ENCODE measurements at places on chromosomes 2 and 18. TPM values are rescaled to one million over a fixed set of nuclear protein-coding genes. Genes with fewer than 3 reads are reported as not detected.

Gene SCN2A
- 2.6 TPM for polyA plus RNA-seq

DNA sequence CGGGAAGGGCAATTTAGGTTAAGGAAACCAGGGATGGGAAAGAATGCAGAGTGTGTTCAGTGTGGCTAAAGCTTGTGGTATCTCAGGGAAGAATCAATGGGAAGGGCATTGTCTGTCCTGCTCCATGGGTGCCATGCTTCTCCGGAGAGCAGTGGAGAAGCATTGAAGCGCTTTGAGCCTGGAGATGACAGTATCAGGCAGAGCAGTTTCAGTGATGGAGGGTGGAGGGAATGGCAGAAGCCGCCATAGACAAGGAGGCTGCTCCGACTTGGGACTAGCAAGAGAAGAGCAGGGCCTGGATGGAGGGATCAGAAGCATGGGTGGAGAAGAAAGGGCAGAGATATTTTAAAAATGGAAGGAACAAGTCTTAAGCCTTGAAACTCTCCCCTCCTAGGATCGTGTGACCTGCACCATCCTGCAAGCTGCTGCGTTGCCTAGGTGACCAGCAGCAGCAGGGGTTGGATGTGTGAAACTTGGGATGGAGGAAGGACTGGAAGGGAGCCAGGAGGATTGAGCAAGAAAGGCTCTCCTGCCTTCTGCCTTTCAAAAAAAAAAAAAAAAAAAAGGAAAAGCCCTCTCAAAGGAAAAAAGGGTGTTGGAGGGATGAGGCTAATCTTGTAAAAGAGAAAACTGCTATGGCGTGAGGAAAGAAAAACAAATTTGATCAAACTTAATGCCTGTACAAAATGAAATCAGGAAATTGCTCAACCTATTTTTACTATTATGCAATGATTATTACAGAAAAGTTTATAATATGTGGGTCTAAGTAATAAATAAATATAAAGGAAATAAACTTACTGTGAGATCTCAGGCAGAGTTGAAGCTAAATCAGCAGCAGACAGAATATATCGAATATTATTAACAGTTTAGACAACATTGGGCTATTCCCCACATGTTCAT is 493.8 kb upstream of the NRP2 start:
- DNase-seq: no peak

DNA sequence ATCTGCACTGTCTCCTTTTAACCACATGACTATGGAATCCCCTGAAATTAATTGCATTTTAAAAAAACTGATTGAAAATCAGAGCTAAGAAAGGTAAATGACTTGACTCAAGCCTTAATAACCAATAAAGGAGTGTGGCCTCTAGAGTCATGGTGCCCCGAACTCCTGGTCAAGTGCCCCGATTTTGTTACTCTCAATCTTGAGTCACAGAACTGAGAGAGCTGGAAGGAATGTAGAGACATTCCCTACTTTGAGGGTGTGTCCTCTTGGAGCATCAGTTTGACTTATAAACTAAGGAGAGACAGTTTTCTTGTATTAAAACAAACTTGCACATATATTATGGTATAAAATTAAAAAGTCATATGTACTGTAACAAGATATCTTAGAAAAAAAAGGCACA is 2.4 kb downstream of the WDR43 start:
- no peak for DNase-seq

- DNase-seq: no peak
Measured at GRCh38 chr2:34126279-34126678, 527.2 kb upstream of the FAM98A start.

DNA sequence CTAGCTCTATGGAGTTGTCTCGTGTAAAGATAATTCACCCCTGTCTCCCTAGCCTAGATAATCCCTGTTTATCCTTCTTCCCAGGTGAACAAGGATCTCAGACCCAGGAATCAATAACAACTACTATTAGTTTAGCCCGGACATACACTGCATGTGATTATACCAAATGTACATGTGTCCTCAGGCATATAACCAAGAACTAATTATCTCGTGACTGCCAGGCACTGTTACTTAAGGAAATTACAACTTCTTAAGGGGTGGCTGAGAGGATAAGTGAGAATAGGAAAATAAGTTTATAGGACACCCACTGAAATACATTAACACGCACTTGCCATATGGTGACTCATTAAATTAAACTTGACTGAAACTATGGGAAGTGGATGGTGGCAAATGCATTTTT is 126.6 kb downstream of the CNTNAP5 start:
- DNase-seq: no peak

DNA sequence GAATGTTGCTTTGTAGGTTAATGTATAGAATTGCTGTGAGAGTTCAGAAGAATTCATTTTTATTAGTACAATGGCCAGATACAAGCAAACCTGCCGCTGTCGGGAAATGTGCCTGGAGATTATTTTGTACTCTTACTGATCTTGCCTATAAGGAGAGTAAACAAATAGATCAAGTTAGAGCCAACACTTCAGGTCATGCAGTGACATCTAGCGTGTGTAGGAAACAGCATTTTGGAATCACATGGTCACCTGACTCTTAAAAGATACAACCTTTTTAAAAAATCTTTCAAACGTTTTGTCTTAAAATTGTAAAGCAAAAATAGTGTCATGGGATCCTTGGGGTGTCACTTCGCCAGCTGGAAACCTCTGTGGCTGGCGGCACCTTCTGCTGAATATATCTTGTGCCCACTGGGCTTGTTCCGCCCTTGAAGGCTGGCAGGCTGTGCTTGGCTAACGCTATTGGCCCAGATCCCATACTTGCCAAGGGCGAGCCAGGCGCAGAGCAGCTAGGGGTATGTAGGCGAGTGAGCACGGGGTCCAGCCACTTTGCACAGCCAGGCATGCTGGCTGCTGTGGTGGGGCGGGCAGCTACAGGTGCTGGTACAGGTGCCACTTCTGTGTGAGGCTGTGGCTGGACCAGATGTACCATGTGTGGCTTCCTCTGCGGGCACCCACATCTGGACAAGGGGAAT is 19.5 kb upstream of the RPRM start:
- no peak for DNase-seq

Gene SH3BP4
- polyA plus RNA-seq: 38.8 TPM

DNA sequence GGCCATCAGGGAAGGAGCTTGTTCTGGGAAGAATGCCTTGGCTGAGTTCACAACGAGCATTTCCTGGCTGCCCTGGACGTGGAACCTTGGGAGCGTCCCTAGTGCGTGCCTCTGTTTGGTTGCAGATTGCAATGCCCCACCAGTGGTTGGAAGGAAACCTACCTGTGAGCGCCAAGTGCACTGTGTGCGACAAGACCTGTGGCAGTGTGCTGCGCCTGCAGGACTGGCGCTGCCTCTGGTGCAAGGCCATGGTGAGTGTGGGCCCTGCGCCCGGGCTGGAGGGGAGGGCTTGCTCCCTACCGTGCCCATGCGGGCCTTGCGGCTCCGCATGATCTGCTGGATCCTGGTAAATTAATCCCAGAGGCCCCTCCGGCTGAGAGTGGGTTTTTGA is 81.9 kb downstream of the DGKD start:
- DNase-seq: no peak

DNA sequence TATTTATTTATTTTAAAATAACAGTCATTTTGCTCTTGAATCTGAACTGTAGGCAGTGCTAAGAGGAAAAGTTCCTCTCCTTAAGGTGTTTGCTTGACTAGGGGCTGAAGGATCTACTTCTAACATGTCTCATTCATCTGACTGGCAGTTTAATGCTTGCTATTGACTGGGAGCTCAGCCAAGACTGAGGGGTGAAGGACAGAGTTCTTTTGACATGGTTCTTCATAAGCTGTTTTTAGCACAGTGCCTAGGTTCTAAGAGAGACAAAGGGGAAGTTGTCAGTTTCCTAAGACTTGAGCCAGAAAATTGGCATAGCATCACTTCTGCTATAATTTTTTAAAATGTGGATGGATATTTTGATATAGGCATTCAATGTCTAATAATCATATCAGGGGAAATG is 73.0 kb downstream of the COMMD1 start:
- DNase-seq: no peak

Gene ATF2
- 60.5 TPM for polyA plus RNA-seq

Gene LYPD6
- 18.7 TPM for polyA plus RNA-seq

DNA sequence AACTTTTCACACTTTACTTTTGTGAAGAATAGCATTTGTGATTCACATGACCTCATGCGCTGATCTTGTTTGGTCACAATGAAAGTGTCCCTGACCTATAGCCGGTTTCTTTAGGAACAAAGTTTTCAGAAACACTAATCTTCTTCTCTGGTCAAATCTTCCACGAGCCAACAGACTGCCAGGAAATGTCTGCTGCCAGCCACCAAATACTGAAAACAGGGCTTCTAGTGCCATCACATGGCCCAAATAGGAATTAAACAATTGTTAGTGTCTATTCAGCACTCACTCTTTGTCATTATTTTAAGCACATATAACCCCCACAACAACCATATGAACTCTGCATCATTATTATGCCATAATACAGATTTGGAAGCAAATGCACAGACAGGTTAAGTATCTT is 286.5 kb upstream of the SYT4 start:
- no peak for DNase-seq

Gene CCL20
- polyA plus RNA-seq: 0.64 TPM

Gene EGR4
- polyA plus RNA-seq: 0.15 TPM

GRCh38 chr18:31980863-31981262 is 37.8 kb upstream of the RNF125 start:
- no peak for DNase-seq

DNA sequence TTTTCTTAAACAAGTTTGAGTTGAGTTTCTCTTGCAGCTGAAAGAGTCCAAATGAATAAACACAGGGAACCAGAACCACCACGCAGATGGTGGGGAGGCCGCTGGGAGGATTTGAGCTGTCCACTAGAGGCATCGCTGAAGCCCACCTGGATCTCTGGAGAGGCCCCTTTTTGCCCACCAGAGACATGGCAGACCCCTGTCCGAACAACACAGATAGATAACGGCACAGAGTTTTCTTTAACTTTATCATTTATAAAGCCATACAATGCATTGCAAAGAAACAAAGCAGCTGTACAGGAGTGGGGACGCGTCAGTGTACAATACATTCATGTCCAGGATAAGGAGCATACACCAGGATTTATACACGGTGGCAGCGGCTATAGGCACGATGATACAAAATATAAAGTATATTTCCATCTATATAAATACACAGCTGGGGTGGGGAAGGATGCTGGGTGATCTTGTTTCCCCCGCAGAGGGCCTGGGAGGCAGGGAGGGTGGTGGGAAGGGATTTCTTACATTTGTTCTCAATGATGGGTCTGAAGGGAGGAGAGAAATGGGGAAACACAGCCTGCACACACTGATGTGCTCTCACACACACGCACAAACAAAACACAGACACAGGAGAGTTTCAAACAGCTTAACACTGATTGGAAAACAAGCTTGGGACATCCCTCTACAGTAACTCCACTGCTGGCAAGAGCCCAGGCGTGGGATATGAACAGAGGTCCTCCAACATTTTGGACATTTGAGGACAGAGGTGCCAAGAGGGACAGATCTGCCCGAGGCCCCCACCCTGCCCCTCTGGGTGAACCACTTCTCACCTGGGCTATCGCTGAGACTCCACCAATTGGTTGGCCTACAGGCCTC is 203.0 kb downstream of the TNS1 start:
- DNase-seq: no peak

Gene TRIM54
- polyA plus RNA-seq: 0.07 TPM

GRCh38 chr2:11482473-11483035 is 16.6 kb upstream of the E2F6 start:
- DNase-seq: no peak

Gene LONRF2
- polyA plus RNA-seq: 3.0 TPM

DNA sequence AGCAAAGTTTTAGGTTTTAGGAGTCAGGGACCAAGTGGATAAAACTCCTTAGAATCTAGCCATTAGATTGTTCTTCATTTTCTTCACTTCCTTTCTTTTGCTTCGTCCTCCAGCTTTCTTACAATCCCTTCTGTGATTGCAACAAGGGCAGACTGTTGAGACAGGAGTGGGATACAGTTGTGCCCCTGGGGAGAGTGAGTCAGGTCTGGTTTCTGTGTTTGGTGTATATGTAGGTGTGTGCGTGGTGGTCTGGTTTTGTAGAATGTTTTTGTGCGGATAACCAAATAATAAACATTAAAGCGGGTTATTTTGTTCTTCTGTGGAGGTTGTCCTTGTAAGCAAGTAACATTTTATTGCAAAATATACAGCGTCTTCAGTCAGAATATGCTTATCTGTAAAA is 7.3 kb downstream of the INSIG2 start:
- DNase-seq: no peak

Data from left renal pelvis (tissue), 4 donors.